NCI-H1930 (cell line): ENCODE measurements at places on chromosomes 12 and 14.

GRCh38 chr14:95889236-95889979 is 12.8 kb downstream of the TUNAR start:
- no peak for DNase-seq

- no peak for DNase-seq
These were observed 72.2 kb downstream of the FGD4 start for GRCh38 chr12:32471591-32472001.

GRCh38 chr12:108969622-108970021 is 51.2 kb downstream of the SVOP start:
- no peak for DNase-seq

GRCh38 chr12:56751712-56752598 is at the start of gene PRIM1:
Gene PRIM1 (minus strand): TSS chr12:56752323. CDS start chr12:56752298, 25 bp downstream.
- DNase-seq = peak; percentile 86

DNA sequence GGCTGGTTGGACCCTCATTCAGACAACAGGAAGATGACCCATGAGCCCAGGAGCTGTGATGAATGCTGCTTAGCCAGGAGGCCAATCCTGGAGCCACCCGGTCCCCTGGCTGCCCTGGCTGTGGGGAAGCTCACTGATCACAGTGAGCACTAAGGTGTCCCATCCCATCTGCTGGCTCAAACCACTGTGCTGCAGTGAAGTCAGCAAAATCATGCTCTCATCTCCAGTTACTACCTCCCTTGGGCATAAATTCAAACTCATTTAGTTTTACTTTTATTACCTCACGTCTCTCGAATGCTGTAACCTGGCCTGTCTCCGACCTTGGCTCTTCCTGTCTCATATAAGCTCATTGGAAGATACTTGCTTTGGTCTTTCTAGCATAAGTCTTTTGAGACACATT is 112.4 kb downstream of the APAF1 start:
- DNase-seq = no peak

GRCh38 chr12:79522257-79522988 is 168.3 kb downstream of the PAWR start:
- no peak for DNase-seq

DNA sequence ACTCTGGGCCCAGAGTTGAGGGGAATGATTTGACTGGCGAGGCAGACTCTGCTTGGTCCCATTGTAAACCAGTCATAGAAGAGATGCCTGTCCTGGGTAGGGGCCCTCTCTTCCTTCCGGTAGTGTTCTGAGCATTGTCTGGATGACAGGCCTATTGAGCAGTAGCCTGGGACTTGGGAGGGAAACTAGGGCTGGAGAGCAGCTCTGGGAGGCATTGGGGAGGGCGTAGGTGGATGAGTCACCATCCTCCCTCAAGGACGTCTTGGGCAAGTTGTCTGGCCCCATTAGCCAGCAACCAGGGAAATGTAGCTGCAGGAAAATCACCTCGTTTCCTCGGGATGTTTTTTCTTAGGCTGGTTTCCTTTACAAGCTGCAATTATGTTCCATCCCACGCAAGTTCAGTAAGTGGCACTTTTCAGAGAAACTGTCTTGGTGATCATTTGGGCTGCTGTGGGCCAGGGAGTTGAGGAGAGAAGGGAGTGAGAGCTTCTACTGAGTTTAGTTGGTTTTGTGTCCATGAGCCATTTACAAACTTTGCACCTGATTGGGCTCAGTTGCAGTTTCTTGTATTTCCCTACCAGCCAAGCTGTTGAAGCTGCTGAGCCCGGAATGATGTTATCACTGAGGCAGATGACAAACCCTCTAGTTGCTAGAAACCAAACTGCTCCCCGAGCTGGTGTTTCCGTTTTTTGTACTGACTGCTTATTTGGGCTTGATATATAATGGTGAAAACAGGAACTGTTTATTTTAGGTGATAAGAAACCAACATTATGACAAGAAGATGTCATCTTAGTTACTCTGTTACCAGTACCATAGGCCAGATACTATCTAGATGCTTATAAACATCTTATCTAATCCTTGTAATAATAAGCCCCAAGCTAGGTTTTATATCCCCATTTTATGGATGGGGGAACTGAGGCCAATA is 147.6 kb downstream of the CHST11 start:
- no peak for DNase-seq

- no peak for DNase-seq
These were observed 4.4 kb downstream of the SUSD6 start for GRCh38 chr14:69615496-69616407.

- no peak for DNase-seq
These were observed 84.5 kb downstream of the PITPNM2 start for GRCh38 chr12:123066384-123066710.

DNA sequence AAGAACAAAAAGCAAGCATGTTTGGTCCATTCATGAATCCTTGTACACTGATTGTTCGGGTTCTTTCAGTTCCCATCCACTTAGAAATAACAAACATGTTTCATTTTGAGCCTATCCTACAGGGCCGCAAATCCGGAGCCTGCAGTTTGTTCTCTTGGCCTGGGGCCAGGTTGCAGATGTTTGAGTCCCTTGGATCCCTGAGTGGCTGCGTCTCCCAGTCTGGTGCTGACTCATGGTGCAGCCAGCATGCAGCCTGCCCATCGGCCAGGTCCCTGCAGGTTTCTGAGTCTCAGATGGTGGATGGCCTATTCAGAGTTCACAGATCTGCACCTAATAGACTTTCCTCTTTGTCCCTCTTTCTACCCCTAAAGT is 1.9 kb upstream of the DYNC1H1 start:
- DNase-seq = peak; percentile 12

DNA sequence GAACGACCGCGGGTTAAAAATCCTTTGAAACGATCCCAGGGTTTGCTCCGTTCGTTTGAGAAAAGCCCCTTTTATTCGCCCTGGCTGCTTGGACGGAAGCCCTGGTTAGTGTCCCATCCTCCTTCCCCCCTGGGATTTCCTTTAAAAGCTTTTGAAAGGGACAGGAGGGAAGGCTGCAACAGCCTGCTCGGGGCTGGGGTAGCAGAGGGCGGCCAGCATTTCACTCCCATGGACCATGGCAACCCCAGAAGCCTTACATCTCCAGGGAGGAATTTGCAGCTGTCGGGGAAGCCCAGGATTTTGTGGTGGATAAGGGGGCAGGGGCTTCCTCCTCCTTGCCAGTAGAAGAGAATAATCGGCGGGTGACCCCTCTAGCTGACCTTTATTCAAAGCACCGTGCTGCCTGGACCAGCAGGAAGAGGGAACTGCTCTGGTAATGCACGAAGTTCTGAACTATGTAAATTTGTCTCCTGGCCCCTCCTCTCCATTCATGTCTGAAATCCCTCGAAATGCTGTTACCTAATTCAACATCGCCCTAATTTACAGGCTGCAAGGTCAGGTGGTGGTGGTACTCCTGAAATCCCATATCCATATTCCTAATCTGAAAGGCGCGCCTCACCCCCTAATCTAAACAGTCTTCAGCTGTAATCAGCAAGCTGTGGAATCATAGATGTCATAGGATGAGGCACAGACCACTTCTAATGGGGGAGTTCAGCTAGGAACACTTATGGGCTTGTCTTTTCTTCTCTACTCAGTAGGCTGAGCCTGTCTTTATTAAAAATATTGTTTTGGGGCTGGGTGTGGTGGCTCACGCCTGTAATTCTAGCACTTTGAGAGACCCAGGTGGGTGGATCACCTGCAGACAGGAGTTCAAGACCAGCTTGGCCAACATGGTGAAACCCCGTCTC is 1.0 kb upstream of the CLIP1 start:
- peak; percentile 18 for DNase-seq

DNA sequence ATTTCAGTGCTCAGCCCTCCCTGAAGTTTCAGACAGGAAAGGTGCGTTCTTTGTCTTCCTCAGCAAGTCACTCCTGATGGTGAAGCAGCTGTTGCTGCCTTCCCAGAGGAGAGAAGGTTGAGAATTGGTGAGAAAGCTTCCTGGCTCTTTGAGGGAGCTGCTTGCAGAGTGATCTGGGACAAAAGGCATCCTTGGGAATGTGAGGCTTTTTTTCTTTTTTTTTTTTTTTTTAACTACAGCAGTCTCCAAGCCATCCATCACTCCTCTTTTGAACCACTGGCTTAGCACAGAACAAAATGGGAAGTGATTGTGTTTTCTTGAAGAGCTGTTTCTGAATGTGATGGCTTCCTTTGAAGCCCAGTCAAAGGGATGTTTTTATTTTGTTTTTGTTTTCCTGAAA is 120.4 kb upstream of the LRIG3 start:
- no peak for DNase-seq

DNA sequence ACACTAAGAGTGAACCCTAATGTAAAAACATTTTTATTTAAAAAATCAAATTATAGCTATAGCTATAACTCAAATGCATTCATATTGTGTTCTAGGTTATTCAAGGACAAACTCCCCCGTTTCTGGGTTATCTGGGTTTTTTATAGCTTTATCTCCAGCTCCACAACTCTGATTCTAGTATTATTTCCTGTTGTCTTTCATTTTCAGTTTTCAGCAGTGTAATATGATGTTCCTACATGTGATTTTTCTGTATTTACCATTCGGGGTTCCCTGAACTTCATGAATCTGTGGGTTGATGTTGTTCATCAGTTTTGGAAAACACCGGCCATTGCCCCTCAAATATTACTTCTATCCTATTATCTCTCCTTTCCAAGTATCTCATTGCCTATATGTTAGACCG is 221.9 kb upstream of the FOXN3 start:
- no peak for DNase-seq

DNA sequence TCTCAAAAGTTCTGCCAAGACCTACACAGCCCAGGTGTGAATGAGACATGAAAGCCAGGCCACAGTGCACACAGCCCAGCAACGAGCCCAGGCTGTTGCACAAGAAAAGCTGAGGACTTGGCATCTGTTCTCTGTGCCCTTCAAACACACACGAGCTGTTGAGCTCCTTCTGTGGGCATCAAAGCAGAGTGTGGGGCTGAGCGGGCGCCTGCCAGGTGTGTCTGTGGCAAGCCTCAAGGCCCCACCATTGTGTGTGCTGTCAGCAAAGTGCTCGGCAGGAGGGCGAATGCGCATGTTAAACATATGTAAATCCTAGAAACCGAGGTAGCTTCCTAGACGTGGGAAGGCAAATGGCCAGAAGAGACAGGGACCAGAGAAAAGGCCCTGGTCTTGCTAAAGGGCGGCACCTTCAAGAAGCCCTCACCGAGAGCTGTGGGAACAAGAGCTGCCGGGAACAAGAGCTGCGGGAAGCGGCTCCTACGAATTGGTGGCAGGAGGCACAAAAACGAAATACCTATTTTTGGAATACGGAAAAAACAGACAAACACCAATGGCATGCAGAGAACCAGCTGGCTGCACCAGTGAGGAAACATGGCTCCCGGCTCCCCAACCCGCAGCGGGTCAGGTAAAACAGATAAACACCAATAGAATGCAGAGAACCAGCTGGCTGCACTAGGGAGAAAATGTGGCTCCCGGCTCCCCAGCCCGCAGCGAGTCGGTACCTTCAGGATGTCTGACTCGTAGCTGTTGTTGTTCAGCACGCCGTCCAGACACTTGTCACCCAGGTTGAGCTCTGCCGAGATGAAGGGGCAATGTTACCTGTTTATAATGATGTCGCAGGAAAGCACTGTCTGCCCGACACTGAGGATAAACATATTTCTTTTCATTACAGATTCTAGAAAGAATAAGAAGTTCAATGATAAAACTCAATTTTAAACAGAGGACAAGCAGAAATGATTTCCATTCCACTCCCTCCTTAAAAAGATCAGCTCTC is 19.0 kb upstream of the GOLGA3 start:
- DNase-seq = no peak

DNA sequence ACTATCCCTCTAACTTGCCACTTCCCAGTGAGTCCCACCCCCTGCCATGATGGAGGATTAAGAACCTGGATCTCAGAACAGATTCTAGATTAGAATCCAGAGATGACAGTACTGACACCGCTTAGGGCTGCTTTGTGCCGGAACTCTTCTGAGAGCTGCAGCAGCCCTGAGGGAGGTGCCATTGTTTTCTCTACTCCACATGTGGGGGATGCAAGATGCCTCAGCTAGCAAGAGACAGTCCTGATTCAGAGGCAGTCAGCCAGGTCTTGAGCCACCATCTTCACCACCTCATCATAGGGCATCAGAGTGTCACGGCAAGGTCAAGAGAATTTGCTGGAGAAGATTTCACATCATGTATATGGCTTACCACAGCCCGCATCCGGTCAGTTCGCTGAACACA is 3.4 kb upstream of the PGAM5 start:
- DNase-seq = no peak

- no peak for DNase-seq
These were observed 185.7 kb downstream of the KICS2 start for GRCh38 chr12:64036414-64036813.

GRCh38 chr12:123681605-123682004 is 10.7 kb downstream of the TCTN2 start:
- DNase-seq = no peak

DNA sequence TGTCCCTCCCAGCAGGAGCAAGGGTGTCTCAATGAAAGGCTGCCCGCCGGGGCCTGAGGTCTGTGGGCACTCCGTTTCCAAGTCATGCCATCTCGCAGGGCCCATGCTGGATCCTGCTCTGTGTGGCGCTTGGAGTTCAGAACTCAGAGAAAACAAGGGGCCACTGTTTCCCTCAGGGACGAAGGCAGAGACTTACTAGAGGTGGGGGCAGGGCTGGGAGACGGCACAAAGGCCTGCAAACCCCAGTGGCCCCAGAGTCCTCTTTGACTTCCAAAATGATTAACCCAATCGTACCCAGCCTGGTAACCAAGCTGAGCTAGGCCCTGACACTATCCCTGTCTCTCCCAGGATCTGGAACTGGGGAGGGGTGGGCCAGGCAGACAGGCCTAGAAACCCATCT is 95.8 kb downstream of the ITPK1 start:
- DNase-seq = no peak

DNA sequence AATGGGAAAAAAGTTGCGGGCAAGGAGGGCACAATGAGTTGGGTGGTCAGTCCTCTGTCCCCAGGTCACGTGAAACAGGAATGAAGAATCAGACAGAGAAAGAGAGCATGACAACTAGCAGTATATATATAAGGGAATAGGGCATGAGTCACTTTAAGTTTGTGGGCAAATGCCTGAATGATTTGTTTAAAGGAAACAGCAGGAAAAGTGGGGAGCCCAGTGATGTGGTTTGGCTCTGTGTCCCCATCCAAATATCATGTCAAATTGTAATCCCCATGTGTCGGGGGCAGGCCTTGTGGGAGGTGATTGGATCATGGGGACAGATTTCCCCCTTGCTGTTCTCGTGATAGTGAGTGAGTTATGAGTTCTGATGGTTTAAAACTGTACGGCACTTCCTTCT is 195.3 kb upstream of the IGF1 start:
- no peak for DNase-seq

DNA sequence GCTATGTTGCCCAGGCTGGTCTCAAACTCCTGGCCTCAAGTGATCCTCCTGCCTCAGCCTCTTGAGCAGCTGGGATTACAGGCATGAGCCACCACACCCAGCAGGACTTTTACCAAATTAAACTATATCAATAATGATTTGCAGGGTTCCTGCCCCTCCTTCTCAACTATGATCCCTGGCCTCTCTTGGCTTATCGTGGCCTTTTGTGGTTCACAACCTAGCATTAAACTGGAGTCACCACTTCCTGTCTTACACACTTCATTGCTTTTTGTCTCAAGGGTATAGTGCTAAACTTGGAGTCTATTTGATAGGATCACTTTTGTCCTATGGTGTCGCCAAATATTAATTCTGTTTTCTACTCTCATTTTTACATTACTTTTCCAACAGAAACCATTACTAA is 64.5 kb downstream of the SEC23A start:
- DNase-seq = no peak
